Nucleus accumbens (tissue), 56 donors: ENCODE measurements at places on chromosomes 11 and 22.

- peak; percentile 8 for DNase-seq
Measured at GRCh38 chr22:35838855-35839576, 121.3 kb downstream of the APOL5 start.

- no peak for DNase-seq
Measured at GRCh38 chr11:14112721-14113120, 150.2 kb downstream of the SPON1 start.

DNA sequence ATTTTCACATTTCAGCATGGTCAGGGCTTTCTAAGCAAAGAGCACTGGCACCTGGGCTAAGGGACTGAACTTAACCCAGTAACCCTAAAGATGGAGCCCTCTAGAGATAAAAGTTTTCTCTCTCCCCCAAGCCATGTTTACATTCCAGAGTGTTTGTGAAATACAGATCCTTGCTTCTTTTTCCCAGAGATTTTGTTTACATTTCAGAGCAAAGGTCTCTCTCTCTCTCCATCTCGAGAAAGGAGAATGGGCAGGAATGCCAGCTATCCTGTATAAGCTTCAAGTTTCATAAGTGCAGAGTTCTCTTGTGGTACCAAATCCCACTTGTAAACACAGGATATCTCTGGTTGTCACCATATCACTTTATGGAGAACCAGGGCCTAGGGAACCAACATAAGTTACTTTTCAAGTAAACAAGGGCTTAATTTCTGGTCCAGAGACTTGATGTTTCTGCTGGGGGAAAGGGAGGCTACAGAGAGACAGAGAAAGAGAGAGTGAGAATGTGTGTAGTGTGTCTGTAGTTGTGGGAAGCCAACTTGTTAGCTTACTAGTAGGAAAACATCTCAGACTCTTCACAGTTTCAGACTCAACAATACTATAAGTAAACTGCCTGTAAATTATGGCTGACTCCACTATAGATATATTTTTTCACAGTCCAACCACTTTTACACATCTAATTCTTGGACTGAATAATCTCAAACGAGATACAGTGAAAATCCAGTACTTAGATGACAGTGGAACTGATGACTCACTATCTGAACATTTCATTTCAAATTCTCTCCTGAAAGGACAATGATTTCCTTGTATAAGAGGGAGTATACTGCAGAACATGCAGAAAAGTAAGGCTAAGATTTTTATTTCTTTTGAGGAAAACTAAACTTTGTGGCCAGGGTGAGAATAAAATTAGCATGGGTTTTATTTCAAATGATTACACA is 76.2 kb downstream of the ARHGAP32 start:
- DNase-seq, result no peak

- DNase-seq, result no peak
Measured at GRCh38 chr11:2960139-2960538, 30.9 kb upstream of the PHLDA2 start.

DNA sequence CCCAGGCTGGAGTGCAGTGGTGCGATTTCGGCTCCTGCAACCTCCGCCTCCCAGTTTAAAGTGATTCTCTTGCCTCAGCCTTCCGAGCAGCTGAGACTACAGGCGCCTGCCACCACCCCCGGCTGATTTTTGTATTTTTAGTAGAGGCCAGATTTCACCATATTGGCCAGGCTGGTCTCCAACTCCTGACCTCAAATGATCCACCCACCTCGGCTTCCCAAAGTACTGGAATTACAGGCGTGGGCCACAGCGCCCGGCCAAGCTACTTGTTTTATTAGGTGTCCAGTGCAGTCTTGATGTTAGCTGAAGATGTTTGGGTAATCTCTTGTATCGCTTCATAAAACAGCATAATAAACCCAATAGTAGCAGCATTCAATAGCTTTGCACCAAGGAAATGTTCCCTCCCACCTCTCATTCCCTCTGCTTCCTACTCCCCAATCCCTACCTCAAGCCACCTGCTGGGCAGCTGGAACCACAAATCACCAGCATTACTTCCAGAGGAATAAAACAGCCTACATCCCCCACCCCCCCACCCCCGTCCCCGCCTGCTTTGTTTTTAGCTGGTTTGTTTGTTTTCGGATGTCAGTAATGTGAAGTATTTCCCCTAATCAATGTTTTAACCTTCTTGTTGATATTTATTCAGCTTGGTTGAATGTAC is 11.0 kb upstream of the GRIK4 start:
- DNase-seq, result no peak

DNA sequence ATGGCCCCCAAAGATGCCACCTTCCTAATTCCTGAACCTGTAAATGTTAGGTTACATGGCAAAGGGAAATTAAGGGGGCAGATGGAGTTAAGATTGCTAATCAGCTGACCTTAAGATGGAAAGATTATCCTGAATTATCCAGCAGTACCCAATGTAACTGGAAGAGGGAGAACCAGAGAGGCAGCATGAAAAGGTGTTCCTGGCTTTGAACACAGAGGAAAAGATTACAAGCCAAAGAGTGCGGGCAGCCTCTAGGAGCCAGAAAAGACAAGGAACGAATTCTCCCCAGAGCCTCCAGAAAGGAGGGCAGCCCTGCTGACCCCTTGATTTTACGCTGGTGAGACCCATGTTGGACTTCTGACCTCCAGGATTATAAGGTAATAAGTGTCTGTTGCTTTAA is 15.1 kb upstream of the THRSP start:
- DNase-seq, result no peak

DNA sequence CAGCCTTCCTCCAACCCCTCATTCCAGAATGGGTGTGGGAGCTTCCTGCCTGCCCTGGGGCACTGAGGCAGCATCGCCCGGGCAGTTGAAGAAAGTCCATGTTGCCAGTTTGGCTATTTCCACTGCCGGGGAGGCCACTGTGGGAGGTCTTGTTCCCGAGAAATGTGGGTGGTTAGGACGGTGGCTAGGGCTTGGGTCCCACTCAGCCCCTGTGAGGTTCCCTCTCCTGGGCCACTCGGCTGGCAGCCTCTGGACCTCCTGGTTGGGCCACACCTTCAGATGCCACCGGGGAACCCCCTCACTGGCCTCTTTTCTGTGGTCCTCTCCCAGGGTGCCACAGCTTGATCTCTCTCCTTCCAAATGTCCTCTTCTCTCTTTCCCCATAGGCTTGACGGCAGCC is 5.1 kb upstream of the PPP6R3 start:
- no peak for DNase-seq
